Osteoblast (primary cell): ENCODE measurements at places on chromosomes 3 and 15. TPM values are rescaled to one million over a fixed set of nuclear protein-coding genes. Genes with fewer than 3 reads are reported as not detected.

The HCLS1 gene
- total RNA-seq = 2.9 and 4.1 TPM in 2 replicates

The DCBLD2 gene
- 187 and 278 TPM in 2 replicates for total RNA-seq

The CFAP161 gene
- under 0.01 and 0.88 TPM in 2 replicates for total RNA-seq

The RHOA gene
- total RNA-seq = 860 and 899 TPM in 2 replicates

The TMCC1 gene
- total RNA-seq = 17.4 and 25.0 TPM in 2 replicates

The XCR1 gene
- total RNA-seq = not detected in 2 replicates

The CKMT1B gene
- not detected in 2 replicates for total RNA-seq

The CPOX gene
- total RNA-seq = 21.5 and 22.1 TPM in 2 replicates

The COL8A1 gene
- total RNA-seq = 311 and 720 TPM in 2 replicates

The ERICH6 gene
- total RNA-seq = under 0.01 and 0.29 TPM in 2 replicates

The RPSA gene
- total RNA-seq = 1,028 and 1,154 TPM in 2 replicates

The TM4SF18 gene
- total RNA-seq = 0.29 TPM in 1 of 2 replicates, not detected in the other

The CIAO2A gene
- 45.2 and 51.0 TPM in 2 replicates for total RNA-seq

The AGTR1 gene
- total RNA-seq = 10.5 and 13.3 TPM in 2 replicates

The CEMIP gene
- total RNA-seq = 579 and 687 TPM in 2 replicates

The FSIP1 gene
- 2.1 and 3.6 TPM in 2 replicates for total RNA-seq

The SHF gene
- 3.3 and 4.1 TPM in 2 replicates for total RNA-seq

The COL7A1 gene
- total RNA-seq = 12.7 and 21.4 TPM in 2 replicates

The FSTL1 gene
- total RNA-seq = 1,825 and 2,074 TPM in 2 replicates

The USP4 gene
- total RNA-seq = 20.3 and 22.1 TPM in 2 replicates

The RTP4 gene
- 2.7 and 4.0 TPM in 2 replicates for total RNA-seq

The RYR3 gene
- not detected in 2 replicates for total RNA-seq

The CD80 gene
- 2.5 and 3.2 TPM in 2 replicates for total RNA-seq

The CASR gene
- not detected in 2 replicates for total RNA-seq

The REC114 gene
- total RNA-seq = not detected in 2 replicates

The CYP8B1 gene
- not detected in 2 replicates for total RNA-seq

The CELF6 gene
- total RNA-seq = 0.36 and 0.59 TPM in 2 replicates

The EPB42 gene
- total RNA-seq = not detected in 2 replicates

The KCNAB1 gene
- total RNA-seq = under 0.01 and 0.36 TPM in 2 replicates

The PLSCR2 gene
- not detected in 2 replicates for total RNA-seq

The TNFAIP8L3 gene
- 8.3 and 11.2 TPM in 2 replicates for total RNA-seq

The FURIN gene
- 39.1 and 42.7 TPM in 2 replicates for total RNA-seq

The ALPK3 gene
- total RNA-seq = 0.36 and 0.59 TPM in 2 replicates

The GOLGA8T gene
- total RNA-seq = not detected in 2 replicates

The BUB1B gene
- total RNA-seq = 2.2 and 4.1 TPM in 2 replicates

The LYZL4 gene
- not detected in 2 replicates for total RNA-seq

The ACY1 gene
- total RNA-seq = 35.7 and 37.6 TPM in 2 replicates

The DTWD1 gene
- 37.6 and 39.2 TPM in 2 replicates for total RNA-seq

The TGFBR2 gene
- total RNA-seq = 118 and 162 TPM in 2 replicates

The LXN gene
- 96.9 and 114 TPM in 2 replicates for total RNA-seq

The PLA2G4E gene
- total RNA-seq = not detected in 2 replicates
